Activated CD8-positive, alpha-beta memory T cell treated with anti-CD3 and anti-CD28 coated beads for 48 hours (primary cell): ENCODE measurements at places on chromosomes 2 and 18.

DNA sequence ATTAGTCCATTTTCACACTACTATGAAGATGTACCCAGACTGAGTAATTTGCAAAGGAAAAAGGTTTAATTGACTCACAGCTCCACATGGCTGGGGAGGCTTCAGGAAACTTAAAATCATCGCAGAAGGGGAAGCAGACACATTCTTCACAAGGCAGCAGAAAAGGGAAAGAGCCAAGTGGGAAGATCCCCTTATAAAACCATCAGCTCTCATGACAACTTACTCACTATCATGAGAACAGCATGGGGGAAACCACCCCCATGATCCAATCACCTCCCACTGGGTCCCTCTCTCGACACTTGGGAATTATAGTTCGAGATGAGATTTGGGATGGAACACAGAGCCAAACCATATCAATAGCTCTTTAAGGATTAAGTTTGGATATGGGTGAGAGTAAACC is 246.1 kb upstream of the CYRIA start:
- DNase-seq: no peak

DNA sequence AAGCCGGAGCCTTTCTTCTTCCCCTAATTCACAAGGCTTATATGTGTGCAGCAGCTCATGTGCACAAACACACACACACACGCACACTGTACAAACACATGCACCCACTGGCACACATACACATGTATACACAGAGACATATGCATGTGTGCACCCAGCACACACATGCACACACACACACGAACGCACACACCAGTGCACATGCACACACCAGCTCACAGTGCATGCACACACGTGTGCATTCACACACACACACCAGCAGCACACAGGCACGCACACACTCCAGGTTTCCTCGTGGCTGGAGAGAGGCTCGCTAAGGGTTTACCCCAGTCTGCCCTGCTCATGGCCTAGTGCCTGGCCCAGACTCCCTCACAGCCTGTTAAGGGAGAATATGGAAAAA is 234.0 kb downstream of the EIPR1 start:
- no peak for DNase-seq

DNA sequence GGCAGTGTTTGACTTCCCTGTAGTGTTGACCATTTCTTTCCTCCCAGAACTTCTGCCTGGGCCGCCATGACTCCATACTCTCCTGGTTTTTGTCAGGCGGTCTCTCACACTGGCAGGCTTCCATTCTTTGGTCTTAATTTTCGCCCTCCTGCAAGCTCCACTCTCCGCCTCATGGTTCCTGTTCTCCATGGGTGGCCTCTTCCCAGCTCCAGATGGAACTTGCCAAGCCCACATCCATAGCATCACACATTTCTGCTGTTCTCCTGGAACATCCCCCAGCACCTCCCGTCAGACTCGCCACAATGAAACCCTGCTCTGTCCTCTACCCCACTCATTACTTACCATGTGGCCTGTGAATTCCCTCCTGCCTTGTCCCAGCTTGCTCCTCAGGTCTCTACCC is 896 bp upstream of the AFF3 start:
- DNase-seq: no peak

GRCh38 chr2:33020883-33021282 is 74.1 kb downstream of the LTBP1 start:
- DNase-seq: no peak

DNA sequence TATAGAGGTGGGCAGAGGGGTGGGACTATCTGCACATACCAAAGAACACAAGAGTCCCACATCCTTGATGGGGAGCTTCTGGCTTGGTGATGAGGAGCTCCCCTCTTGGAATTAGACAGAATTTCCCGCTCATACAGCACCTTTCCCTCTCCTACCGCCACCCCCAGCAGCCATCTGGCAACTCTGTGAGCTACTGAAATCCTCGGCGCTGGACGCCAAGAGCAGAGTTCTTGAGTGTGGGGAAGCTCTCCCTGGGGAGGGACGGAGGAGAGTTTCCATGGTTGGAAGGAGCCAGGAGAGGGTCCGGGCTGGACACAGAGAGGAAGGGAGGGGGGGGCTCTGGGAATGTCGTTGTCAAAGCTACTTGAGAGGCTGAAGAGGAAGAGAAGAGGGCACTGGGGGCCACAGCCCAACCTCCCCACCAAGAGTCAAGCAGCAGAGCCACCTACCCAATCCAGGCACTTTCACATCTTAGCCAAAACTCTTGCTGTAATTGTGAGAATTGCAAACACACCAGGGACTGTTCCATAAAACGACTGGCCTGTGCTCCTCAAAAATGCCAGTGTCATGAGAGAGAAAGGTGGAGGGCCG is 89.4 kb upstream of the MCFD2 start:
- no peak for DNase-seq

DNA sequence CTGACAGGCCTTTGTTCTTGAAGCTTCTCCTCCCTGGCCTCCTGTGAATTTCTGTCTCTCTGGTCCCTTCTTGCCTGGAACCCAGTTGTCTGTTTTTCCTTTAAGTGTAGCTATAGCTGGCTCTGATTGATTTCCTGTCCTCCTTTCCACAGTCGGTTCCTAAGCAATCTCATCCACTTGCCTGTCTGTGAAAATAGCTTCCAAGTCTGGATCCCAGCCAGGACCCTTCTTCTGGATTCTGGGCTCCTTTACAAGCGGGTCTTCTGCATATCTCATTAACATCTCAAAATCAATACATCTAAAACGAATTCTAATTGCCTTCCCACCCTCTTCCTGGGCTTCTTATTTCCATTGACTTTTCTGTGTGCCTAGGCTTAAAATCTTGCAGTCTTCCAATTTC is 124.9 kb downstream of the DAW1 start:
- DNase-seq: no peak

DNA sequence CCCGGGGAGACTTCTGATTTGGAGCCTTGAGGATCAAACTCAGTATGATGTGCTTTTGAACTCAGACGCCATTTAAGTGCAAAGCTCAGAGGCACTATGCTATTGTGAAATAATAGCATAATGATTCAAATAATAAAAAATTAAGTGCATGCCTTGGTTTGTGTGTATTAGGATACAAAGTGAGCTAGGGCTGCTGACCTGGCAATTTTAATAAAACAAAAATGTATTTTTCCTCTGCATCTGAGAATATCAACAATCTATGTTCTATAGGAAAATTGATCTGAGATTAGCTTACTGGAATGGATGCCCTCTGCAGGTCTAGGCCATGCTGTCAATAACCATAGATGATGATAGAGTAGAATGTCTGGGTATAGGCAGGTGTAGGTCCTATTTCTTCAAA is 278.8 kb downstream of the DCDC2C start:
- DNase-seq: no peak

GRCh38 chr18:35163721-35164120 is 77.1 kb upstream of the ZNF397 start:
- no peak for DNase-seq

DNA sequence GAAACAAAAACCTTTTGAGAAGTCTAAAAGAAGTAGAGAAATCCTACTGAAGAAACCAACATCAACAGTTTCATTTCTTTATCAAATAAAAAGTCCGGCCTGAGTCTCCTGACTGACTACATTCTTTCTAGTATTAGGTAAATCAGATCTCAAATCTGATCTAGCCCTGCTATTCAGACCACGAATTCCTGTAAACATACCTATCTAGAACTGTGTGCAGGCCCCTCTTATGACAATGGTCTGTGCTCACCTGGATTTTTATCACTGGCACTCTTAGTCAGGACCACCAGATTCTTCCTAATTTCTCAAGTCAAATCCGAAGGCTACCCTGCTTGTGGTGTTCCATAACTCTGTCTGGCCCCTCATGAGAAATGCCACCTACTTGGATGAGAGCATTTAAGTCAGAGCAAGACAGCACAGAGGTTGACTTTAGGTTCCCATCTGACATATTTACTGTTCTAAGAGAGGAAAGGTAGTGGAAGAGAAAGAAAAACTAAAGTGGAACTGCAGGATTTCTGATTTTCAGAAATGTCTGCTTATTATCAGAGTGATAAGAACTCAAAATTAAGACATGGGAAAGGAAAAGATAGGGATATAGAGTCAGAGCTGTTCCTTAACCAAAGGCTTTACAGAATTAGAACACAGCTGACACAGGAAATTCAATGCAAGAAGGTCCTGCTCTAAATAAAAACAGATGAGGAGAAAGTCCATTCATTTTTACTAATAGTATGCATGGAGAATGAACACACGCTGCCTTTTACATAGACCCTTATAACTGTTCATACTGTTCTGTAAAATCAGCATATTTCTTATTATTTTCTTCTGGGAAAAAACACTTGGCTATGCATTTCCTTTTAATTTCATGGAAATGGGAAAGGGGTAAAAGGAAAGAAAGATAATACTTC is 56.5 kb downstream of the SLC8A1 start:
- DNase-seq: no peak
